ENCODE measurements at places on chromosomes 5 and 9. TPM values are rescaled to one million over a fixed set of nuclear protein-coding genes. Genes with fewer than 3 reads are reported as not detected.

DNA sequence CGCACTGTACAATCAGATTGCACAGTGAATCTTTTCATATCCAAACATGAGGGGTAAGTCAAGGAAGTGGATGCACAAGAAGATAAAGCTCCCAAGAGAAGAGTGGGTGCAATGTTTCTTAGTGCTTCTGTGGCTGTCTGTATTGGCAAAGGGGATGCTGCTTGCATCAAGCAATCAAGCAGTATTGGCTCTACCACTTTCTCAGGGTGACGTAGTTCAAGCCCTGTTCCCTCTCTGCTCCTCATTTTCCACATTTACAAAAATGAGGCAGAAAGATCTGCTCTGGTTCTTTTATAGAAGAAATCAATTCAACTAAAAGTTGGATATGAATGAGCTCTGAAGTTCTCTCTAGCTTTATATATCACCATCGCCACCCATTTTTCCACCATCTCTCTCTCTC, 2.3 kb downstream of the TNFSF8 start:
- no peak for DNase-seq

- DNase-seq = no peak
These were observed 125.5 kb downstream of the MTX3 start for GRCh38 chr5:79865579-79865978.

The IRX1 gene
- total RNA-seq = 23.8 TPM

- no peak for DNase-seq
These were observed 10.9 kb downstream of the GNE start for GRCh38 chr9:36247356-36247755.

The ZFAND5 gene
- 216 TPM for total RNA-seq

The TAF11L5 gene
- total RNA-seq = not detected

- peak; percentile 76 for DNase-seq
These were observed 1.5 kb downstream of the CATSPER3 start for GRCh38 chr5:134969166-134969565.

- peak; percentile 21 for DNase-seq
These were observed 98.6 kb upstream of the MSX2 start for GRCh38 chr5:174625591-174626350.

GRCh38 chr5:26945901-26946300, 92.5 kb downstream of the CDH9 start:
- DNase-seq = peak; percentile 23

GRCh38 chr9:95142315-95142714, 175.2 kb downstream of the FANCC start:
- DNase-seq = no peak

The NXNL2 gene
- total RNA-seq = 0.52 TPM

The DAP gene
- 164 TPM for total RNA-seq

DNA sequence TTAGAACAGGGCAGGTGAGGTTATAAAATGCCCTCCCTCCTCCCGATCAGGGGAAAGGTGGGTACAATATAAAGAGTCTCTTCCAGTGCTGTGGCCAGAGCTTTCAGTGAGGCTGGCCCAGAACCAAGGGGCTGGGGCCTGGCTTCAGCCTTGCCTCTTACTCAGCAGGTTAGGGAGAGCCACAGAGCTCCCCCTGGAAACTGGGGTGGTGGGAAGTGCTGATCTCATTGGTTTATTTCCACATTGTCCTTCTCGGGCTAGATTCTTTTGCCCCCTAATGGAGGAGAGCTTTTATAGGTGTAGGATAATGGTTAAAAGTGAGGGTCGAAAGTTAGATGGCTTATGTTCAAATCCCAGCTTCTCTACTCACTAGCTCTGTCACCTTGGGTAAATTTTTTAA, 186.7 kb upstream of the TBC1D2 start:
- no peak for DNase-seq

The RASGEF1C gene
- total RNA-seq = not detected

GRCh38 chr5:154647761-154648145, 107.4 kb upstream of the LARP1 start:
- DNase-seq = no peak

DNA sequence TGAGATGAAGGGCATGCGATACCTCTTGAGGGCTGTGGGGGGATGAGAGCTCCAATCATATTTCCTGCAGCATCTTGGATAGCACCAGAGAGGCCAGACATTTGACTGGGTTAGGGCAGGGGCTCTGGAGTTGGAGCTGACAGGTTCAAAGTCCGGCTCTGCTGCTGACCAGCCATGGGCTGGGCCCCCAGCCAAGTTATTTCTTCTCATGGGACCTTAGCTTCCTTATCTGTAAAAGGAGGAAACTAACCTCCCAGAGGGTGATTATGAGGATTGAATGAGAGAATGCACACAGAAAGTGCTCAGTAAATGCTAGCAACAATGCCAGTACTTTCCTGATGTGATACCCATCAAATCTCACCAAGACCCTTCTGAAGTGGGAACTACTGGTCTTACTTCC, 65.2 kb upstream of the SLC25A51 start:
- DNase-seq = peak; percentile 58

Data from M059J (cell line).